Testis (tissue), 5 donors: ENCODE measurements at places on chromosomes 1 and 21. TPM values are rescaled to one million over a fixed set of nuclear protein-coding genes. Genes with fewer than 3 reads are reported as not detected.

The CSMD2 gene
- total RNA-seq = 3.8 TPM

The GSTM3 gene
- 748 TPM for total RNA-seq

- DNase-seq = no peak
Observed at GRCh38 chr1:99986656-99987225, 16.9 kb downstream of the SLC35A3 start.

The ERRFI1 gene
- 43.3 TPM for total RNA-seq

The AGTRAP gene
- total RNA-seq = 75.3 TPM

DNA sequence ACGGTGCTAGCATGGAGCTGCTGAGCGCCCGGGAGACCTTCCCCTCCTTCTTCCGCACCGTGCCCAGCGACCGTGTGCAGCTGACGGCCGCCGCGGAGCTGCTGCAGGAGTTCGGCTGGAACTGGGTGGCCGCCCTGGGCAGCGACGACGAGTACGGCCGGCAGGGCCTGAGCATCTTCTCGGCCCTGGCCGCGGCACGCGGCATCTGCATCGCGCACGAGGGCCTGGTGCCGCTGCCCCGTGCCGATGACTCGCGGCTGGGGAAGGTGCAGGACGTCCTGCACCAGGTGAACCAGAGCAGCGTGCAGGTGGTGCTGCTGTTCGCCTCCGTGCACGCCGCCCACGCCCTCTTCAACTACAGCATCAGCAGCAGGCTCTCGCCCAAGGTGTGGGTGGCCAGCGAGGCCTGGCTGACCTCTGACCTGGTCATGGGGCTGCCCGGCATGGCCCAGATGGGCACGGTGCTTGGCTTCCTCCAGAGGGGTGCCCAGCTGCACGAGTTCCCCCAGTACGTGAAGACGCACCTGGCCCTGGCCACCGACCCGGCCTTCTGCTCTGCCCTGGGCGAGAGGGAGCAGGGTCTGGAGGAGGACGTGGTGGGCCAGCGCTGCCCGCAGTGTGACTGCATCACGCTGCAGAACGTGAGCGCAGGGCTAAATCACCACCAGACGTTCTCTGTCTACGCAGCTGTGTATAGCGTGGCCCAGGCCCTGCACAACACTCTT is 1.1 kb downstream of the TAS1R3 start:
- no peak for DNase-seq

The INAVA gene
- total RNA-seq = 5.8 TPM

GRCh38 chr1:52738893-52739292 is 12.6 kb downstream of the ZYG11B start:
- peak; percentile 58 for DNase-seq

DNA sequence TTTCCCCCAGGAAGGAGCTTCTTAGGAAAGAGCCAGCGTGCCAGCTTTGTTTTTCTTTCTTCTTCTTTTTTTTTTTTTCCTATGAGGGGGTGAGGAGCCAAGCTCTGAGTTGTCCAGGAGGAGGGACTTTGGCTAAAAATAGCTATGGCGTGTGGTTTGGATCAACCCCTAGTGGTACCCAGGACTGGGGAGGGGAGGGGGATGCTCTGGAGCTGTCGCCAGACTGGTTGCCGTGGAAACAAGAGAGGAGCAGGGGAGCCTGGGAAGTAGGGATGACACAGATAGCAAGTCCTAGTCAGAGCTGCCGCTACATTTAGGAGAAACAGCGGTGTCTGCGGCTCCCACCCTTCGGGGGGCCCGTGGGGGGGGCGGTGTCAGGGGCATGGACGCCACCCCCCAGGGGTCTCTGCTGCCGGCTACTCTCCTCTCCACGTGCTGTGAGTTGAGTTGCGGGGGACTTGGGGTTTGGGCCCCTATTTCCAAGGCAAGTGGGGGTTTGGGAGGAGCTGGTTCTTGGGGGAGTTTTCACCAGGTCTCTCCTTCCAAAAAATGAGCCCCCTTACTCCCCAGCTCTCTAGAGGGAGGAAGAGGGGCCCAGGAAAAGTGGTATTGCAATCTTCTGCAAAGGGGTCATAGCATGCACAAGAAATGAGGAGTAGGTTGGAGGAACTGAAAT is at the start of gene KCNJ9:
TSS of gene KCNJ9 (plus strand) at position 278 of the 676 bp plus-strand sequence. CDS start 2,493 bp downstream, outside the sequence.
- DNase-seq = no peak

DNA sequence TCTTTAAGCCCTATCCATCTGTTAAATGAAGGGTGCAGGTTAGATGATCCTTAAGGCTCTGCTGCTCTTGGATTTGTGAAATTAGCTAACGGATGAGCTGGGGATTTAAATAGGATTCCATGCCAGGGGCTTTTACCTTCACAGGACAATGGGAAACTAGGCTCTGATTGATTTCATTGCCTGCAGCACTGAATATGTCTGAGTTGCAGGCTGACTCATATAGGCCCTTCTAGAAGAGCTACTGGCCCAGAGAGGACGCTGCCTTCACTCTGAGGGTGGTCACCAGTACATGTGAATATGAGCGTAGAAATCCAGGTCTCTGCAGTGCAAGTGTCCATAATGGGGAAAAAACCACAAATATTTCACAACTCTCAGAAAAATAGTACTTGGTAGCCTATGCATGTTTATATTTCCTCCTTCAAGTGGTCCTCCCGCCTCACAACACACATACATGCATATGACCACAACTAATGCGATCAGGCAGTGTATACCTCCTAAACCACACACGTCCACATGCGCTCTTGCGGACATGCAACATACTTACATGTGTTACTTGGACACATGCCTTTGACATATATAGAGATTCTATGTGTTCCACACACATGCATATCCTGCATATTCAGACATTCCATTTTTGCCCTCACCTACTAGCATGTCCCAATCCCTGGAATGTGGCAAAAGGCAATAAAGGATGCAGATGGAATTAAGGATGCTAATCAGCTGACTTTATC is 233.8 kb upstream of the JUN start:
- DNase-seq = no peak

DNA sequence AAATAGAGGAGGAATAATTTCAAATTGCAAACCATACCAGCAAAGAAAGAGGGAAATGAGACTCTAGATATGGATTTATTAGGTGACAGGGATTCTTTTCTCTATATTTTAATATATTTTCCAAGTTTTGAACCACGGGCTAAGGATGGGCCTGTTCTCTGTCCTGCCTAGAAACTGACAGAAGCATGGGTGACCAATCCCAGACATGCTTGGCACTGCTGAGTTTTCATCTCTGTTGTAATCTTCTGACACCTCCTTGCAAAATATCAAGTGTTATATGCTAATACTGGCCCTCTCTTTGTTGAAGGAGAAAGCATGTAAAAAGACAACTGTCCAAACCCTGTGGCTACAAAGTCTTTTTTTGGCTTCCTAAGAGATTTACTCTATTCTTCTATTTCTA is 774 bp upstream of the ANGPTL7 start:
- DNase-seq = no peak

DNA sequence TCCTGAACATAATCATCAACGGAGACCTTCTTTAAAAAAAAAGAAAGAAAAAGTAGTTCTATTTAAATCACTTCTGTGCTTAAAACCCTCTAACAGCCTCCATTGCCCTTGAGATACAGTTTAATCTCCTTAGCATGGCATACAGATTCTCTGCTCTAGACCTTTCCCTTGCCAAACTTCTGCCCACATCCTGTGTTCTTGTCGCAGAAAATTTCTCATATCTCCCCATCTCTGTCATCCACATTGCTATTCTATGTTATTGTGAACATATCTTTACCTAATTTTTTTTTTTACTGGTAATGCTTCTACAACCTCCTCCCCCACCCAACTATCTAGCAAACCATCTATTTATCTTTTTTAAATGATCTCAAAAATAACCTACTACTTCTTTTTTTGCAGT is 135.7 kb upstream of the PROX1 start:
- DNase-seq = no peak

- DNase-seq = no peak
Observed at GRCh38 chr1:35539073-35539823, 18.0 kb downstream of the KIAA0319L start.

DNA sequence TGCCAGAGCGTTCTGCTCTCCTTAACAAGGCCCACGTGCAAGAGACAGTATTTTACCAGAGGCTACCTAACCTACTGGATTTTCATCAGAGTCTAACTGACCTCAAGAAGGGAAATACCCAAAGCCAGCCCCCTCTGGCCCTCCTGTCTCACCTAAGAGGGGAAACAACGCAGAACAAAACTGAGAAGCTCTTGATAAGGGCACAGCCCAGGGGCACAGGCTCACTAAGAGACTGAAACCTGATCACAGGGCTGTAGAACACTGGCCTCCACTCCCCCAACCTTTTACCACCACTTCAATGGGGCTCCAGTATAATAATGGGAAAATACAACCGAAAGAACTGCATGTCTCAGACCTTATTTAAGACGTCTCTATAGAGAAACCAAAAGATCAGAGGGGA is 449.5 kb upstream of the CAMK1G start:
- DNase-seq = no peak

DNA sequence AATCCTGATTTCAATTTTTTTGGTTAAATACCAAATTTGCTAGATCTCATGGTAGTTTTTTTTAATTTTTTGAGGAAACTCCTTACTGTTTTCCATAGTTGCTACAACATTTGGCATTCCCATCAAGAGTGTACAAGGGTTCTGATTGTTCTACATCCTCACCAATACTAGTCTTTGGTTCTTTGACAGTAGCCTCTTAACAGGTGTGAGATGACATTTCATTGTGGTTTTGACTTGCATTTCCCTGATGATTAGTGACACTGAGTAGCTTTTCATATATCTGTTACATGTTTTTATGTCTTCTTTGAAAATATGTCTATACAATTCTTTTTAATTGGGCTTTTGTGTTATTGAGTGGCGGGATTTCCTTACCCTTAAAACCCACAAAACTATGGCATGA is 20.9 kb upstream of the RGS13 start:
- DNase-seq = no peak

DNA sequence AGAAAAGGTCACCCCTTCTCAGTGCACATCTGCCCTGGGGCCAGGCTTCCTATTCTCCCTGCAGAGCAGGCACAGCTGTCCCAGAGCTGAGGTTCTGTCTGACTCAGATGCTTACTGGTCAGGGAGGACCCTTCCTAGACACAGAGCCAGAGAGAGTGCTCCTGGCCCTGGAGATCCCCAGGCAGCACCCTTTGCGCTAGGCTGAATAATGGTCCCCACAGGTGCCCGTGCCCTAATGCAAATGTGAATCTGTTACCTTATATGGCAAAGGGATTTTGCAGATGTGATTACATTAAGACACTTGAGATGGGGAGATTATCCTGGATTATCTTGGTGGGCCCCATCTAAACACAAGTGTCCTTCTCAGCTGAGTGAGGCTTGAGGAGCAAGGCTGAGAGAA is 2.6 kb upstream of the TNNI1 start:
- no peak for DNase-seq

GRCh38 chr1:52360595-52360968 is 5.4 kb downstream of the CC2D1B start:
- DNase-seq = no peak

The ALPL gene
- total RNA-seq = 15.7 TPM

GRCh38 chr1:212671342-212672031 is 28.2 kb downstream of the BATF3 start:
- DNase-seq = peak; percentile 77

GRCh38 chr21:17829472-17829871 is 10.3 kb upstream of the C21orf91 start:
- DNase-seq = no peak

DNA sequence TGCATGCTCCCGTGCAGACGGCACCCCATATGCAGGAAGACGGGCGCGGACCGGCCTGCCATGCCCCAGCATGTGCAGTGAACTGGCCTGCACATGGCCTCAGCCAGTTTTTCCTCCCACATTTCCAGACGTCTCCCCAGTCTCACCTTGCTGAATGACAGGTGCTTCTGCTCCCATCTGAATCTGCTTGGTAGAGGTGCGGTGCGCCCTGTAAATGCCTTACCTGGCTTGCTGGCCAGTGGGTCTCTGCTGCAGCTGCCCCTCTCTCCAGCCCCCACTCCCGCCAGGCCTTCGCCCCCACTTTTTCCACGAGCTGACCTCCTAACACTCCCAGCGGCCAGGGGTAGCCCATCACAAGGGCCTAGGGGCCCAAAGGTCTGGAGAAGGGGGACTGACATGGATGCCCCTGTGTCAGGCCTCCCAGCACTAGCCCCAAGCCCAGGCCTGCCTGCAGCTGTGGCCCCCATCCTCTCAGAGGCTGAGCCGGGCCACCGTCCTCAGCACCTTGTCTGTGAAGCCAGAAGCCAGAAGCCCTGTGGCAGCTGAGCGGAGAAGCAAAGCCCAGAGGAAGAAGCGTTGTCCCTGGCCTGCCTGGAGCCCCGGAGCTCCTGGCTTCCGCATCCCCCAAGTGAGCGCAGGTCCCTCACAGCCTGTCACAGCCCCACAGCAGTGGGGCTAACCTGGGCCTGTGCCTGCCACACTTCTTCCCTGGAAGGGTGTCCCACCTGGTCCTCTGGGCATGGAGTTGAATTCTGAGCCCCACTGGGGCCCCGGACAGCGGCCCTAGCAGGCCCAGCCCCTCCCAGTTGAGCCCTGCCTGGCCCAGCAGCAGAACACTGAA is 3.7 kb upstream of the SLC19A1 start:
- no peak for DNase-seq

DNA sequence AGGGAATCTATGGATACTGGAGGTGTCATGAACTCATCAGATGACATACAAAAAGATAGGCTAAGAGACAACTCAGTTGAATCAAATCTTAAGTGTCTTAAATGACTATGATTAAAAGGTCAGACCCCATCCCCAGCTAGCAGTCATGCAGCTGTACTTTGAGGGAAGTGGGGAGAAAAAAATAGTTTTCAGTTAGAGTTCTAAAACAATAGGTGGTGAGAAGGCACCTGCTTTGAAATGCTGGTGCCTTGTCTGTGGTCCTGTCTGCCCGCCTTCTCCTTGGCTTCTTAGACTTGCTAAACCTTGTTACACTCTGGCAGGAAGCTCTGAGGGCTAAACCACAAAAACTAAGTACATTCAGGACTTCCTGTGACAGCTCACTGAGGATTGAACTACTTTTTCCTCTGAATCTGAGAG is 15.3 kb downstream of the CD2 start:
- DNase-seq = no peak

DNA sequence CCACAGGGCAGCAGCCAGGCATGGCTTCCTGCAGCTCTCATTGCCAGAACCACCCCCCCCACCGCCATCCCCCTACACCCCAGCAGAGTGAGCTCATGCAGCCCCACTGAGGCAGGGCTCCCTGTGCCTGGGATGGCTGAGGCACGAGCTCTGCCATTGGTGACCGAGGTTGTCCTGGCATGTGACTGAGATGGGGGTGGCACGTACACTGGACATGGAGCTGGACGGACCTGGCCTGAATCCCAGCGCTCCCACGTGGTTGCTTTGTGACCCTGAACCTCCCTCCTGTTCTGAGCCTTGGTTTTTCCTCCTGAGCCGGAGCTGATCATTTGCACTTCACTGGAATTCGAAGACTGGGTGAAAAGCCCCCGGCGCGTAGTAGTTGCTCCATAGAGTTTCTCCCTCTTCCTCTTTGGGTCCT is 28.3 kb downstream of the ALPL start:
- DNase-seq = peak; percentile 94

The VWA1 gene
- 90.6 TPM for total RNA-seq

- DNase-seq = no peak
Observed at GRCh38 chr1:145784409-145784808, 39.5 kb downstream of the RNF115 start.

DNA sequence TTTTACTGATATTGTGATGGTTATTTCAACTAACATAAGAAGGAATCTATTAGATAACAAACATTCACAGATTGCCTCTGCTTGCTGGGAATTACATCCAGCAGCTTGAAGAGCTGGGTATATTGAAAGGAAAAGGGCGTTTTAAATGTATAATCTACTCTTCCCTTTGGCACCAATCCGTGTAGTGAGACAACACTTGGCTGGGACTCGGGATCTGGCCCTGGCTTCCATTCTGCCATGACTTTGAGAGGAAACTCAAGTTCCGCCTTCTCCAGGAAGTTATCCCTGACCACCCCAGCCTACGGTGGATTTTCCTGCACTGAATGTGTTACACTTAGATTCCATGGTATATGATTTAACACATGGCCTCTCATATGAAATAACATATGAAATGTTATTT is 86.9 kb upstream of the UBE2U start:
- DNase-seq = no peak
